ENCODE measurements at places on chromosomes 5 and 9. TPM values are rescaled to one million over a fixed set of nuclear protein-coding genes. Genes with fewer than 3 reads are reported as not detected.

Gene DOCK8
- 0.27 TPM for total RNA-seq

Gene SPATA31C1
- total RNA-seq, result not detected

Gene PCDHA9
- not detected for total RNA-seq

Gene GCNT1
- total RNA-seq, result 2.6 TPM

Measured in A549 treated with Mapracorat at 1 μM for 4 hours (cell line).